H7 (cell line): ENCODE measurements at places on chromosomes 7 and 10. TPM values are rescaled to one million over a fixed set of nuclear protein-coding genes. Genes with fewer than 3 reads are reported as not detected.

DNA sequence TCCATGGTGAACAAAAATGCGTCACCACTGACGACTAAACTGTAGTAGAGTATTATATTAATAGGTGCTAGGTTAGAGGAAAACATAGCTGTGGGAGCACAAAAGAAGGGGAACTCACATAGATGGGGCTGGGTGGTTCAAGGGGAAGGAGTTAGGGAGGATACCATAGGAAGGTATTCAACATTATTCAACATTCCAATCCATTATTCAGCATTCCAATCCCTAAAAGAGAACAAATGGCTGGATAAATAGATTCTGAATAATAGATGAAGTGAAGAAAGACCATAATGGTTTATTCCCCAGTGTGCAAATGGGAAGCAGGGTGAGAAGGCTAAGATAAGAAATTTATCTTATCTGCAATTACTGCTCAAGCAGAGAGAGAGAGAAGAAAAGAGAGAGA, 61.4 kb downstream of the AASS start:
- no peak for DNase-seq

- DNase-seq = peak; percentile 40
Measured at GRCh38 chr10:7734821-7735220, 31.7 kb downstream of the ITIH2 start.

GRCh38 chr7:9307131-9307530, 873.7 kb downstream of the NXPH1 start:
- no peak for DNase-seq

DNA sequence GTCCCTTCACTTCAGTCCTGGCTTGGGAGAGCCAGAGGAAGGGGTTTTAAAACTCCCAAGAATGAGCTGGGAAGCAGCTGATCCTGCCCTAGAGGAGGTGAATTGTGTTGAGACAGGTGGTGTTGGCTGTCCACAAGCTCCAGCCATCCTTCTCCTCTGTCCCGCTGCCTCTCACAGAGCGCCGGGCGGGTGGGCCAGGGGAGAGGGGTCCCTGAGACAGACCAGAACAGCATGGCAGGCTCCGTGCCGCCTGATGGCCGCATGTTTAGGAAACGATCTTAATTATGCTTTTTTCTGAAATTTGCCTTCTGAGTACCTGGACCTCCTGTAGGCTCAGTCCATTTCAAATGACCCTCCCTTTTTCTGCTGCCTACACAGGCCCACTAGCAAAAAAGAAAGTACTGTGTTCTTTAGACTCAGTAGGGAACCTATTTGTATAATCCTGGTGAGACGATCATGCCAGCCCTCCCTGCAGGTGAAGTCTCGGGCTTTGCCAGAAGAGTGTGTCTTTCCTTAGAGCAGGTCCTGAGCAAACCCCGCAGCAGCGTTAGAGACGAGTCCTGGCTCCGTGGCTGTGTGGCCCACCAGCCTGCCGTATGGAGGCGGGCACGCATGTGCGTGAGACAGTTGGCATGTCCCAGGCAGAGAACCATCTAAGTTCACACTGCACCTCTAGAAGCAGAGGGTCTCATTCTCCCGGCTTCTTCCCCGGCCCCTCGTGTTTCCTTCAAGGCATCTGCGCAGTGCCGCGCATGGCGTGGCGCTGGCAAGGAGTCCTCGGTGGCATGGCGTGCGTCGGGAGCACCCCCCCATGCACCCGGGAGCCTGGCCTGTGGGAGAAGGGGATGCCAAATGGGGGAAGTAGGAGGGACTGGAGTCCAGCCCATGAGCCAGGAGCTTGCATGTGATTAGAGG, 26.3 kb upstream of the PWWP2B start:
- peak; percentile 47 for DNase-seq

Gene CAMK1D
- total RNA-seq = 2.9 and 3.4 TPM in 2 replicates

DNA sequence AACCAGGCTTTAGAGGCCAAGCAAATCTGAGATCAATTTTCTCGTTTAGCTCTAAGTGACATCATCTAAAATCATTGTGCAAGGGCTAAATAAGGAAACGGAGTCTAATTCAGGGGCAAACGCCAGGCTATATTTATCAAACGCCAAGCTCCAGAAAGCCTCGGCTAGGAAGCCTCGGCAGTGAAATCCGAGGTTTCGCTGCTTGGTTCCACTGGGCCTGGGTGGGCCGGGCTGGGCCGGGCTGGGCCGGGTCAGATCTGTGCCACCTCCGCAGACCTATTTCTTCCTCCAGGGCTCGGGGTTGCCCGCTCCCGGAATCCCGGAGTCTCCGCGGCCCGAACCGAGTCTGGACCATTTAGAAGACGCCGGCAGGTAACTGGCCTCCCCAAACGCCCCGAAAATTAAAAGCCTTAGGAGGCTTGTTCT, 459 bp upstream of the FEZF1 start:
- DNase-seq = peak; percentile 64

Gene HECTD2
- total RNA-seq = 9.2 and 9.3 TPM in 2 replicates

DNA sequence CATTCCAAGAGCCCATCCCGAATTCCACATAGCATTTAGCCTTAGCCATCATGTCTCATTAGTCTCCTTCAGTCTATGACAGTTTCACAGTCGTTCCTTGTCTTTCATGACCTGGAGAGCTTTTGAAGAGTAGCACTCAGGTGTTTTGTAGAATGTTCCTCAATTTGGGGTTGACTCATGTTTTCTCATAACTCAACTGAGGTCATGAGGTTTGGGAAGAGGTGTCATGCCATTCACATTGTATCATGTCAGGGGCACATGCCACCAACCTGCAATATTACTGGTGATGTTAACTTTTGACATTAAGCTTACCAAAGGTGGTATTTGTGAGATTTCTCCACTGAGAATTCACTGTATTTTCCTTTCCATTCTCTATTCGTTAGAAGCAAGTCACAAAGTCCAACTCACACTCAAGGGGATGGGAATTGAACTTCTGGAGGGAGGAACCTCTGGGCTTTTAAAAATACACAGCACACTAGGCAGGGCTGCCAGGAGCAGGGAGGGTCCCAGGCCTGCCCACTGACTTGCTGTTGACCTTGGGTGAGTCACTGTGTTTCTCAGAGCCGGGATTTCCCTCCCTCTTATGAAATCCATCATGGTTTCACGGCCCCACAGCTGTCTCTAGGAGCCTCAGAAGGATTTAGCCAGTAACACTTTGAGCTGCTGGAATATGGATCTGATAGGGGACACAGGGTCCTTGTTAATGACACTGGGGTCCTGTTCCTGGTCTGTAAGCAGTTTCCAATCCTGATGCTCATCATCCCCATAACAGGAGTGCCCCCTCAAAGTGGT, 74.4 kb upstream of the TCF7L2 start:
- DNase-seq = no peak

- no peak for DNase-seq
Measured at GRCh38 chr7:8325067-8325466, 63.1 kb upstream of the ICA1 start.

DNA sequence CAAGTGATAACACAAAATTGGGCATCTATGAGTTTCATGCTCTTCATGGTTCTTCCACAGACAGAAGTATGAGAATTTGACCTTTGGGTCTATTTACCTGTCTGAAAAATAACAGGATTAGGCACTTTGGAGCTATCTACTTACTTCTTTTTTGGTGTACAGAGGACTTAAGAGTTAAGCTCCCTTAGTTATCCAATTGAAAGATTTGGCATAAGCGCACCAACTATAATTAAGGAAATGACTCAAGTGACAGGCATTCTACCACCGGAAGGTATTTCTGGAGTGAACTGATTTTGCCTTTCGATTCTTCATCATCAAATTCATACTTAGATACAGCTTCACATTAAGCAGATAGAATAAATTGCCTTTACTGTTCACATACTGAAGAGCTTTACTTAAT, 43.9 kb downstream of the IFIT5 start:
- no peak for DNase-seq

- peak; percentile 17 for DNase-seq
Measured at GRCh38 chr7:96118449-96119001, 203.4 kb downstream of the SLC25A13 start.

Gene FKBP9
- 9.0 and 17.4 TPM in 2 replicates for total RNA-seq

Gene TEX47
- total RNA-seq = not detected in 2 replicates

Gene CPA1
- total RNA-seq = 0.17 TPM in 1 of 2 replicates, not detected in the other

- no peak for DNase-seq
Measured at GRCh38 chr7:96059075-96059474, 262.8 kb downstream of the SLC25A13 start.

DNA sequence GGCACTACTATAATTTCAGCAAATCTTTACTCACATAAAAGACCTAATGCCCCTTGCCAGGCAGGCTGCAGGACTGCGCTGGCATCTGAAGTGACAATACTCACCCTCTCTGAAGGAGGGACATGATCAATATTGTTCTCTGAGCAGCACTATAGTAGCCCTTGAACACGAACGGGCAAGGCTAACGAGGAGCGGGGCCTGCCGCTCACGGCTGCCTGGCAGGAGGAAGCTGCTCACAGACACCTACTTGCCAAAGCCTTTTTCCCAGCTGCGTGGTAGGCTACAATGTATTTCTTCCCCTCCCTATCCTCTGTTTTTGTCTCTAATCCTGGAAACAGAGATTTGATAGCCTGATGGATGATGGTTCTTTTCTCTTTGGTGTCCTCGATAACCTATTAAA, 19.9 kb downstream of the PUS7 start:
- DNase-seq = no peak

Gene HOXA2
- not detected in 2 replicates for total RNA-seq

DNA sequence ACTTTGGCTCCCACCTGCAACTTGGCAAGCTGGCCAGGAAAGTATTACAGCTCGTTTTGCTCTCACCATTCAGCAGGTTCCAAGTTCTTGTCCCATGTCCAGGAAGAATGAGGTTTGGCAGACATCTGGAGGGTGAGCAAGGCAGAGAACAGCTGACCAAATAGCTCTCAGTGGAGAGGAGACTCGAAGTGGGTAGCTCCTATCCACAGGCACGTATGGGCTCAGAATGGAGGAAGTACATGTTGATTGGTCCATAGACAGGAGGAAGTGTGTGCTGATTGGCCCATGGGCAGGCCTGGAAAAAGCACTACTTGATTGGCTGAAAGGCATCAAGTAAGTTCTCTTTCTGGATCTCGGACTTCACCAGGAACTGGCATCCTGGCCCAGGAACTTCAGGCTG, 3.0 kb upstream of the NCAPG2 start:
- DNase-seq = no peak

GRCh38 chr10:51950996-51951555, 251.7 kb upstream of the CSTF2T start:
- no peak for DNase-seq

- DNase-seq = no peak
Measured at GRCh38 chr10:106566873-106567272, 597.6 kb downstream of the SORCS1 start.

Gene UPK3B
- total RNA-seq = 0.07 TPM in 1 of 2 replicates, not detected in the other

GRCh38 chr10:104330168-104331110, 7.8 kb downstream of the ITPRIP start:
- DNase-seq = peak; percentile 13

DNA sequence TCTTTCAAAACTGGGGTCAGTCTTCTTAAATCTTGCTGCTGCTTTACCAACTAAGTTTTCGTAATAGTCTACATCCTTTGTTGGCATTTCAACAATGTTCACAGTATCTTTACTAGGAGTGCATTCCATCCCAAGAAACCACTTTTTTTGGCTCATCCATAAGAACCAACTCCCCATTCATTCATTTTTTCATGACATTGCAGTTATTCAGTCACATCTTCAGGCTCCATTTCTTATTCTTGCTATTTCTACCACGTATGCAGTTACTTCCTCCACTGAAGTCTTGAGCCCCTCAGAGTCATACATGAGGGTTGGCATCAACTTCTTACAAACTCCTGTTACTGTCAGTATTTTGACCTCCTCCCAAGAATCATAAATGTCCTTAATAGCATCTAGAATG, 392.3 kb downstream of the DGKB start:
- DNase-seq = no peak

DNA sequence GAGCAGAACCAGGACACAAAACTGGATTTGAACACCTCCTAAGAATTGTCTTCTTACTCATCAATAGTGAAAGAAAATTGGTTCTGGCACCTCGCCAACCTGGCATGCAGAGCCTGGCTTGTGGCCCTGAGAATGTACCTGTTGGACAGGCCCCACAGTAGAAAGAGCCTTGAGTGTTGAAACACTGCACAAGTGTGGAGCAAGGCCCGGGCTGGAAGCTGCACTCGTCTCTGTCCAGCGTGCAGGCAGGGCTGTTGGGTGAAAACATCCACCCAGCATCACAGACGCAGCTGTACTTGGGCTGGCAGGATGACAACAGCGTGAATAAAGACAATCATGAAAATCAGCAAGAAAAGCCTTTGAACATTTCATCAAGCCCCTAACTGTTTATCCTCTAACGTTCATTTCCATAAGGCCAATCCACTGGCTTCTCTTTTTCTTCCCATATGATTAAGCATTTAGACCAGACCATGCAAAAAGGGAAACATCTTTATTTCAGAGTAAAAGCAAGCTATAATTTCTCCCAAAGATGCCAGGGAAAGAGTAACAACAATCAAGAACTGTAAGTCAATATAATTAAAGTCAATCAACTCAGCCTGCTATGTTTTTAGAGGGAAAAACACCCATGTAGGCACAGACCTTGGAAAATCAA, 15.6 kb downstream of the CUBN start:
- DNase-seq = no peak

Gene FOXI2
- total RNA-seq = 0.35 and 1.2 TPM in 2 replicates

DNA sequence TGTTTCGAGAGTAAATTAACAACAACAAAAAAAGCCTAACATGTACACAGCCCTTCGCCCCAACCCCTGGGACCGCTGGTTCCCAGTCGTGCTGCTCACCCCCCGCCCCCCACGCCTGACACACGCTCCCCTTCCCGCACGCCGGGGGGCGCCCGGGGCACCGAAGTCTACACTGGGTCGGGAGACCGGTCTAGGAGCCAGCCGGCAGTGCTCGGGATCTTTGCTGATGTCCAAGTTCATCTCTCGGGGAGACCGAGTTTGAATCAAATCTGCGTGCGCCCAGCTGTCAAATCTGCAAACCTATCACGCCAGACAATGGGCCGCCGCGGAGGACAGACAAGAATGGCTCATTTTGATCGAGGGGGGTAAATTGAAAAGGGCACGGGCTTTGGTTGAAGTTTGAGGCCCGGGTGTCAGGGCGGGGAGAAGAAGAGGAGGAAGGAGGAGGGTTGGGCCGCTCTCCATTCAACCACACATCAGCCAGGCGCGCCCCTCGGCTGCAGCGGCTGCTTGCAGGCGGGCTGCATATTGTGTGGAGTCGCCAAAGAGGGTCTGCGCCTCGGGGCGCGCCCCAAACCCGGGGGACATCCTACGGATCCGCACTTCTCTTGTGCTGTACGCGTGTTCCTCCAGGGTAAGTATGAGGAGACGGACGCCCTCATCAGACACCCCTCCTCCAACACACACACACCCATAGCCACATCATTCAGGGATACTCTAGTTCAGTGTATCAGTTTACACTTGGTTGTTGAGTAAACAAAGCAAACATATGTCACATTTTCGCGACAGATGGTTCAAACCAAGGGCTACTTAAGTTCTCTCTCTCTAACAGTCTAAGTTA, 1.3 kb upstream of the GFRA1 start:
- peak; percentile 75 for DNase-seq

DNA sequence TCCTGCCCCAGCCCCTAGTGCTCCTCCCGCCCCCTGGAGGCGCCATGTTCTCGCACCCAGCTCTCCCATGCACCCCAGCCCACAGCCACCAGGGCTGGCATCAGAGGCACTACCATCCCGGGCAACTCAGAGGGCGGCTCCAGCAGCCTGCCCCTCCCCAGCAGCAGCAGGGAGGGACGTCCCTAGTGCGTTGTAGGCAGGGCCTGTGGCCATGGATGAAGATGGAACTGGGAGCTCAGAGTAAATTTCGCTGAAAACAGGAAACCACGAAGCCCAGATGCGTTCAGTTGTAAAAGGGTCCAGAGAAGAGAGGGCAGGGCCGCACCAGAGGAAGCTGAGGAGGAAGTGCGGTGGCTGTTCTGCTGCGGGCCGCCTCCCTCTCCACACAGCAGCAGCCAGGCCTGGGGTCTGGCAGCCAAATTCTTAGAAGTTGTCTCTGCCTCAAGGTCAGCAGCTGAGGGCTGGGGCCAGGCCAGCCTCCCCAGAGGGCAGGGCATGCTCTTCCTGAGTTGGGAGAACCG, 24.6 kb downstream of the VSIR start:
- DNase-seq = peak; percentile 80
